Right ventricle myocardium inferior (tissue), 1 donor: ENCODE measurements at places on chromosomes 1 and 21.

DNA sequence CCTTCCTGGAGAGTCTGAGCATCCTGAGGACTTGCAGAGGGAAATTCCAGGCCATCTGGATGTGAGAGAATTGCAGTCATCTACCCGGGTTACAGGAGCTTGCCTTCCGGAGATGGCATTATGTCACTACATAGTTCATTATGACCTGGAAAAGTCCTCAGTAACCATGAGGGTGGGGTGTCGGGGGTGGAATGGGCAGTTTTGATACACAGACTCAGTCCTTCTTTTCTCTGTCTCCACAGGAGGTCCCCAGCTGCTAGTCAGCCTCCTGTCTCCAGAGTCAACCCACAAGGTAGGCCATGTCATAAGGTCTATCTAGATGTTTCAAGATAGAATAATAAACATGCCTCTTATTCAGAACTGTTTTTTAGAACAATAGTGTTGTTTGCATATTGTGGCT lies 268.2 kb upstream of the SGIP1 start:
- DNase-seq: no peak

GRCh38 chr1:201742955-201743805 lies 85.8 kb upstream of the IPO9 start:
- DNase-seq: no peak

DNA sequence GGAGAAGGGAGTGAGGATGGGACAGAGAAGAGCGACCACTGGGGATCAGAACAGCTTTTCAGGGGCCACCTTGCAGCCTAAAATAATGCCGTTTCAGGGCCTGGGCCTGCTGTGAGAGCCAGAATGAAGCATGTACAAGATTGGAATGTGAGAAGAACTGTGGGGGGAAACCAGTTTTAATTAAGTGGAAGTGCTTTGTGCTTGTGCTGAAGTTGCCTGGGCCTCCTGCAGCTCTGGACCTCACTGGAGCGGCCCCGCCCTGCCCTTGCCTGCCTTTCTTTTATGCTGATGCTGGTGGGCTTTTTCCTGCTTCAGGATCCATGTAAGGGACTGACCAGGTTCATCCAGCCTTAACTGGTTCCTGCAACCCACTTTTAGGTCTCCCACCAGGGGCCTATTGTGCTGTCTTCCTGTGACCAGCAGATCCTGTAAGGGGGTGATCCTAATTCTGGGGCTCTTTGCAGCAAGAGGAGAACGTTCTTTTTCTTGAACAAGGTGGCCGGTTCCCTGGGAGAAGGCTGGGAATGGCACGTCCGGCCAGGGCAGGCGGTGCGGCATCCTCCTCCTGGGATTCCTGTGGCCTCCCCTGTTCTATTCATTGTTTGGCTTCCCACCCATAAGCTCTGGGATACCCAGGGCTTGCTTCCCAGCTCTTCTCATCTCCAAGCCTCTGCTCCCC lies 3.2 kb downstream of the C1orf226 start:
- no peak for DNase-seq

DNA sequence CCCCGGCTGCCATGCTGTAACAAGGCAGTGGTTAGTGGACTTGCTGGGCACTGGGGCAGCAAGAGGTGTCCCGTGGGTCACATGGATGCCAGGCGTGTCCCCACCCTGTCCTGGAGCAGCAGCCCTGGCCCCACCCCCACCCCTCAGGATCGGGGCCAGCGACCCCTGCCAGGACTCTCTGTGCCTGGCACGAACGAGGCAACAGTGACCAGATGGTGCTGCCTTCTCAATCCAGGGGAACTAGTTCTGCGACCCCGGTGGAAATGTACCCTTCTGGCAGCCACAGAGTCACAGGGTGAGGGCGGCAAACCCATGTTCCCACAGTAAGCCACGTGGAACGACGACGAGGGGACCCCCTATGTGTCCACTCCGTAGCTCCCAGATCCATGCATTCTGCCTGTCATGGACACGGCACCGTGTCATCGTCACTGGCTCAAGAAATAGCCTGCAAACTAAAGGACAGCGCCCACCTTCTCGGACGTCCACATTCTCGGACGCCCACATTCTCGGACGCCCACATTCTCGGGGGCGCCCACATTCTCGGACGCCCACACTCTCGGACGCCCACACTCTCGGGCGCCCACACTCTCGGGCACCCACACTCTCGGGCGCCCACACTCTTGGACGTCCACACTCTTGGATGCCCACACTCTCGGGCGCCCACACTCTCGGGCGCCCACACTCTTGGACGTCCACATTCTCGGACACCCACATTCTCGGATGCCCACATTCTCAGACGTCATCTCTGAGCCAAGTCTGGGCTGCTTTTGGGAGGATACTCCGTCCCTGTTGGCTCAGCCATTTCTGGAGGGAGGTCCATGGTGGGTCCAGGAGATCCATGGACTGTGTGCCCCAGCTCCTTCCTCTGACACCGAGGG lies 19.6 kb upstream of the ACTRT2 start:
- DNase-seq: peak; percentile 35

- no peak for DNase-seq
Measured at GRCh38 chr1:30089024-30089430, 634.4 kb downstream of the MATN1 start.

- no peak for DNase-seq
Measured at GRCh38 chr1:212722270-212722957, 22.8 kb upstream of the BATF3 start.

GRCh38 chr1:186829686-186830587 lies 1.2 kb downstream of the PLA2G4A start:
- peak; percentile 61 for DNase-seq

GRCh38 chr1:227763246-227764018 lies 28.2 kb downstream of the SNAP47 start:
- DNase-seq: no peak

- DNase-seq: no peak
Measured at GRCh38 chr1:227798078-227798802, 17.2 kb upstream of the PRSS38 start.
